ENCODE measurements at places on chromosomes 12 and 14.

- no peak for DNase-seq
These were observed 106.2 kb downstream of the TMEM30B start for GRCh38 chr14:61174987-61175386.

- no peak for DNase-seq
These were observed 193.2 kb downstream of the CHST11 start for GRCh38 chr12:104649921-104650320.

- DNase-seq = no peak
These were observed 463.4 kb upstream of the TMEM132C start for GRCh38 chr12:127803545-127803944.

- DNase-seq = no peak
These were observed 35.5 kb downstream of the CACNA2D4 start for GRCh38 chr12:1882850-1883470.

DNA sequence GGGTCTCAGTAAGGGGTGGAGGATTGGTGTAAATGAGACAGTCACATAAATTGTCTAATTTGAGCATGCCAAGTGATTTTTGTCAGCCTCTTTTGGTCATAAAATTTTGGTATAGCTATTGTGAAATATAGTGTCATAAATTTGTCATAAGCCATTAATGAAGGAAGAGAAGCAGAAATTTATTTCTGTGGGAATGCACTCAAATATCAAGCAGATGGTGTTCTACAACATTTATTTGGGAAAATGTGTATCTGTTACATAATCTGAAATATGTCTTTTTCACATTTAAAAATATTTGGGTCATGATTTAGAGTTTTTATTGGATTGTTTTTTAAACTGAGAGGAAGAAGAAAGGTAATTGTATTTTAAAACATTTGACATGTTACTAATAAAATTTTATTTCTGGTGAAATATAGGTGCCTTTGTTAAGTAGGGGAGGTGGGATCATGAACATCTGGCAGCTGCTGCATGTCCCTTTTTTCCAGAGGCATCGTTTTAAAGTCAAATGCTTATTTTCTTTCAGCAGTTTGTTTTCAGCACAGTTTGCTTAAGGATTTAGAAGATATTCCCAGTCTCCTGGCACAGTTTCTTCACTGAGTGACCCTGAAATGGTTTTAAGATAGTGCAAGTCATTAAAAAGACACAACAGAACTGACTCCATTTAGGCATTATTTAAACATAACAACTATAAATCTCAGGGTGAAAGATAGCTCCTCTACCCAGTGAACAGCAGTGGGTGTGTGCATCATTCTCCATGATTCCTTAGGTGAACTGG, 371.7 kb downstream of the SNAPC1 start:
- no peak for DNase-seq

DNA sequence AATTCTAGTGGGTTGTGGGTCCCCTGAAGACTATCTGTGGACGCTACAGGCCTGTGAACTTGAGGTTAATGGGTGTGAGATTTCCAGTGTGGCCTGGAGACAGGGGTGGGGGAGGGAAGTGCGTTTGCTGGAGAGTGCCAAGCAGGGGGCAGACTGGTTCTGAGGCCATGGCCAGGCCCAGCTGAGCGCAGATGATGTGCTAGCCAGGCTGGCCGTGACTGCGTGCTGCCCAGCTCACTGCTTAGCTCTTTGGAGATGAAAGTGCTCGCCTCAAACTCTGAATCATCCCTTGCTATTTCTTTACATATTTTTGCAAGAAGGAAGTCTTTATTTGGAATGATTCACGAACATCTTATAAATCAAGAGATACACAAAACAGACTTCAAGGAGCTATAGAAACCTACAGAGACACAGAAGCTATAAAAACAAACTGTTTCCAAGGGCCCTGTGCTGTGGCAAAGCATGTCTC, 75.2 kb upstream of the PLEKHG3 start:
- DNase-seq = no peak

DNA sequence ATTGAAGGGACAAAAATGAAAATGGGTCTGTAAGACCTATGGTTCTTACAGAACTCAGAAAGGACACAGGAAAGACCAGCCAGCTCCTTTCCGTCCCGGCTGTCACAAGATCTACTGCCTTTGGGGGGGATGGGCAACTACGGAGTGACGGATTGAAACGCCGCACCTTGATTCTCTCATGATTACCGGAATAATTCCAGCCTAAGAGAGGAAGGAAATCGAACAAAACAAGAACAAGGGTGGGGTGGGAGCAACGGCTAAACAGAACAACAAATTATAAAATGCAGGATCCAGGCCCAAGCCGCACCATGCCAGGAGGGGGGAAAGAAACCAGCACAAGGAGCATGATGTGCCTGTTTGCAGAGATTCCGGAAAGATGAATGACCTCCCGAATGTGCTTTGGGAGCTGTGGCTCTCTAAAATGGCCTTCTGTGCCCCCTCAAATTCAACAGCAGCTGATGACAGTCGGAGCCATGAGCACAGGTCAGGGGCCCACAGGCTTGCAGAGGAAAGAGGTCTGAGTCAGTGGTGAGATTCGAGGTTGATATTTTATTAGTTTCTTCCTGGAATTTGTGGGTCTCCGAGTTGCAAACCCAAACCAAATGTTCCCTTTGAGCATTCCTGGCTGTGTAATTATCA, 72.1 kb downstream of the SPRING1 start:
- no peak for DNase-seq

GRCh38 chr12:45731190-45731775, 1.8 kb downstream of the ARID2 start:
- DNase-seq = no peak

DNA sequence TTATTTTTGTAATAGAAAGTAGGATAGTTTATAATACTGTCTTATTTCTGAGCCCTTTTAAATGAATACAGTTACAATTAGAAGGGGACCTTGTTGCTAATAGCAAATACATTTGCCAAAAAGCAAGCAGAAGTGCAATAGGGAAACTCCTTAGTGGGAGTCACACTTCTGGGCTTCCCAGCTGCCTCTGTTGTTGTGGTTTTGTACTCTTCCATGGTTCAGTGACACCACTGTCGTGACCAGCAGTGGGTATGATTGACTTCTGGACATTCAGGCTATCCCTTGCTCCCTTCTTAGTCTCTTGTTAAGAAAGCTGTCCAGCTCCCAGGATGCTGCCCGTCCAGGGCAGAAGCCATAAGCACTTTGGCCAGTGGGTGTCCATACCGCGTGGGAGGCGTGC, 22.6 kb downstream of the TCTN1 start:
- no peak for DNase-seq

- DNase-seq = no peak
These were observed 14.2 kb upstream of the SLC6A12 start for GRCh38 chr12:227923-228845.

- DNase-seq = no peak
These were observed 310.0 kb downstream of the ADAMTS20 start for GRCh38 chr12:43241986-43242385.

Measured in CD4-positive, alpha-beta T cell treated with Interleukin-17A for 1 hour (primary cell).